Prostate gland (tissue), 2 donors: ENCODE measurements at places on chromosomes 3 and 15.
A peak's percentile ranks its signal among the peaks of the same experiment; 100 is the strongest.

GRCh38 chr15:40282147-40282868 is 556 bp downstream of the ANKRD63 start:
- peaks cover 12% of the 10 kb centered on the region for H3K27me3 ChIP-seq
- H3K4me1 ChIP-seq, result no peaks in the 10 kb centered on the region
- DNase-seq, result no peak
- H3K4me3 ChIP-seq, result peak overlapping the region; percentile 25
- H3K27ac ChIP-seq, result no peak overlapping the region

DNA sequence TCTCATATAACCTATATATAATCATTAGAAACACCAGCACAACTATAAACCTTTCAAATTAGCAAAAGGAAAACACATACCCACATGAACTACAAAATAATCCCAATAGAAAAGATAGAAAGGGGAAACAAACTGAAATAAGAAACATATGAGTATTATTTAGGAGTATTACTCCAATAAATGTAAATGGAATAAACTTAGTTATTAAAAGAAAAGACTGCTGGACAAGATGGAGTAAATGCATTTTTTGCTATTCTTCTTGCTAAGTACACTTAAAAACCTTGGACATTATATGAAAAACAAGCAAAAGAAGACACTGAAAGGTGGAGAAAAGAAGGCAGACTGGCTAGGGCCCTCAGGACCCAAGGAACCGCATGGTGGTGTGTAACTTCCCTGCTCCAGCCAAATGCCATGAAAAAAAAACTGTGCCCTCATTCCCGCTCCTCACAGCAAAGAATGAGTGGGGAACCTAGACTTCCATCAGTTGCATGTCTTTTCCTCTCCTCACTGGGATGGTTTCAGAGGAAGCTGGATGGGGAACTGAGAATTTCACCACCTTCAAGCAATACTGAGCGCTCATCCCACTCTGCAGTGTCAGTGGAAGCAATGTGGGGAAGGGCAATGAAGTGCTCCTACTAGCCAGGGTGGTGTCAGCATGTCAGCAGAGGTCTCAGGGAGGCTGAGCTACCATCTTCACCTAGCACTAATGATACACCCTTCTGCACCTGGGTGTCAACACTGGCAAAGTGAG is 43.7 kb upstream of the ADAMTS17 start:
- H3K4me3 ChIP-seq, result no peak overlapping the region
- no peaks in the 10 kb centered on the region for H3K4me1 ChIP-seq
- no peak for DNase-seq
- no peak overlapping the region for H3K27ac ChIP-seq
- H3K27me3 ChIP-seq, result no peaks in the 10 kb centered on the region
- H3K36me3 ChIP-seq, result no peaks in the 10 kb centered on the region

GRCh38 chr3:62755285-62755684 is 119.9 kb downstream of the CADPS start:
- H3K36me3 ChIP-seq, result no peaks in the 10 kb centered on the region
- no peak for DNase-seq

DNA sequence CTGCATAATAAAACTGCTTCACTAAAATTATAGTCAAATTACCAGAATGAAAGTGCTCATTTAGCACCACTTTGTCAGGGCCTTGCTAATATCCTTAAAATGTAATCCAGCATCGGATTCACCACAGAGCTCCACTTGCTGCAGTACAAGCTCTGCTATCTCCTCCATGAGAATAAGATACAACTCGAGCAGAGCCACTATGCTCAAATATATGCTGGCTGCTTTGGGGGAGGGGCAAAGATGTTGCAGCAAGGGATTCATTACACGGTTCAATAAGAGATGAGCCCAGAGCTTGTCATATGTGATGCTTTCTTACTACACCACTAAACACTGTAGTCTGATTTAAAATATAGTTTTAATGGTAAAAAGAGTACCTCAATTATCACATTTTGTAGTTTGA is 72.2 kb downstream of the DLG1 start:
- no peak for DNase-seq
- no peak overlapping the region for H3K4me3 ChIP-seq
- no peaks in the 10 kb centered on the region for H3K27me3 ChIP-seq
- H3K4me1 ChIP-seq, result no peaks in the 10 kb centered on the region
- H3K27ac ChIP-seq, result no peak overlapping the region
- no peaks in the 10 kb centered on the region for H3K36me3 ChIP-seq

DNA sequence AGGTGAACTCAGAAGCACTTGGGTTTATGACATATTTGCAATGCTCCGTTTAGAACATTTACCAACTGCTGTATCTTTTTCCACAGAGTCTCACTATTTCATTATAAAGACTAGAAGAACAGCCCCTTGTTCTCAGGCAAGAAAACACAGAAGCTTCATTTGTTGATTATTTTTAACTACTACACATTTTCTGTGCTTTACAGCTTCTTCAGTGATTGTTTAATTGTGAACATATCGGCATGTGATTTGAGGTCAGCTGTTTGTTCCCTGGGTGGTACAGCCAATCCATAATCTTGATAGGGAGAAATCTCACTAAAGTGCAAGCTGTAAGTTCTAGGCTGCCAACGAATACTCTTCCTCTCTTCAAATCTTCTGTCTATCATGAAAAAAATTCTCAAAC is 31.0 kb upstream of the DLG1 start:
- no peak for DNase-seq
- no peaks in the 10 kb centered on the region for H3K4me1 ChIP-seq
- no peaks in the 10 kb centered on the region for H3K36me3 ChIP-seq
- no peak overlapping the region for H3K27ac ChIP-seq

DNA sequence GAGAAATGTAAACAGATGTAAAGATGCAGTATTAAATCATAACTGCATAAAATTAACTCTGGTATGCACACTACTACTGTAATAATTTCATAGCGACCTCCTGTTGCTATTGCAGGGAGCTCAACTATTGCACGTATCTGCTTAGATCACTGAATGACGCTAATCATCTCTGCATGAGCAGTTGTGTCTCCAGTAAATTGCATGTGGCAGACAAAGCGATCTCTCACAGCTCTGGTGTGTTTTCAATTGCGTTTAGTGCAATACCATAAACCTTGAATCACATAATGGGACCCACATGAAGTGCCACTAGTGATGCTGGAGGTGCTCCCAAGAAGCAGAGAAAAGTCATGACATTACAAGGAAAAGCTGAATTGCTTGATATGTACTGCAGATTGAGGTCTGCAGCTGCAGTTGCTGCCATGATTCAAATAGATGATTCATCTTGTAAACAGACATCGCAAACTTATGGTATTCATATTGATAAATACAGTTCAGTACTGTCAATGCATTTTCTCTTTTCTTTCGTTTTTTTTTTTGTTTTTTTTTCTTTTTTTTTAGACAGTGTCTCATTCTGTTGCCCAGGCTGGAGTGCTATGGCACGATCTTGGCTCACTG is 30.2 kb upstream of the LCTL start:
- no peaks in the 10 kb centered on the region for H3K36me3 ChIP-seq
- no peaks in the 10 kb centered on the region for H3K4me1 ChIP-seq
- H3K27ac ChIP-seq, result no peak overlapping the region
- no peak for DNase-seq
- no peaks in the 10 kb centered on the region for H3K27me3 ChIP-seq

DNA sequence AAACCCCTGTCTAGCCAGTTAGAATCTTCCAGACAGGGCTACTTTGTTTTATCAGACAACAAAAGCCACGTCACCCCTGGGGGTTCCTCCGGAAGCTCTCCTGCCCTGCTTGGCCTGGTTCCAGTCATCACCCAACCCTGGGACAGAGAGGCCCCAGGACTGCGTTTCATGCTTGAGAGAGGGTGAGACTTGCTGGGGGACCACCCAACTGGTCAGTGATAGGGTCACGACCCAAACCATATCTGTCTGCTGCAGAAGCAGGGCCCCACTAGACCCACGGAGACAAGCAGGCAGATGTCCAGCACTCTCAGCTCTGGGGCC is 1.2 kb downstream of the NT5DC2 start:
- H3K4me1 ChIP-seq, result peaks cover 3% of the 10 kb centered on the region
- DNase-seq, result no peak
- H3K36me3 ChIP-seq, result no peaks in the 10 kb centered on the region
- H3K4me3 ChIP-seq, result peak overlapping the region; percentile 54
- H3K27ac ChIP-seq, result peak overlapping the region; percentile 74

- DNase-seq, result no peak
- no peaks in the 10 kb centered on the region for H3K27me3 ChIP-seq
- no peaks in the 10 kb centered on the region for H3K36me3 ChIP-seq
- no peak overlapping the region for H3K4me3 ChIP-seq
- no peak overlapping the region for H3K27ac ChIP-seq
Measured at GRCh38 chr3:59680919-59681318, 631.1 kb upstream of the CFAP20DC start.

DNA sequence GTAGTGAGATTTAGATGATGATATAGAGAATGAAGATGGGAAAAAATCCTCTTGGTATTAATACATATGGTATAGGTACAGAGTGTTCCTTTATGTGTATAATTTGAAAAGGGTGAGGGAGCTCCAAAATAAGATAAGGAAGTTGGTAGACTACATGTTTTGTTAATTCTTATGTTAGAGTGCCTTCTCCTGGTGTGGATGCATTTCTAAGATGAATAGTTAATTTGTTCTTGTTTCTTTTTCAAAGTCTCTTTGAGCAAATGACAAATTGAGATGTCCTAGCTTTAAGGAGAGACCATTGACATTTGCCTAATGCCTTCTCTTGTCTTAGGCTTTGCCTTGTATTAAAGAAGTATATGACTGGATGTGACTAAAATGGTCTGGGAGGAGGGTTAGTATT is 34.1 kb downstream of the AKAP13 start:
- no peak overlapping the region for H3K4me3 ChIP-seq
- no peaks in the 10 kb centered on the region for H3K4me1 ChIP-seq
- no peak overlapping the region for H3K27ac ChIP-seq
- H3K27me3 ChIP-seq, result no peaks in the 10 kb centered on the region
- DNase-seq, result no peak

GRCh38 chr3:110815008-110815583 is 256.5 kb upstream of the NECTIN3 start:
- no peak overlapping the region for H3K27ac ChIP-seq
- no peak for DNase-seq
- no peaks in the 10 kb centered on the region for H3K4me1 ChIP-seq
- no peaks in the 10 kb centered on the region for H3K36me3 ChIP-seq

DNA sequence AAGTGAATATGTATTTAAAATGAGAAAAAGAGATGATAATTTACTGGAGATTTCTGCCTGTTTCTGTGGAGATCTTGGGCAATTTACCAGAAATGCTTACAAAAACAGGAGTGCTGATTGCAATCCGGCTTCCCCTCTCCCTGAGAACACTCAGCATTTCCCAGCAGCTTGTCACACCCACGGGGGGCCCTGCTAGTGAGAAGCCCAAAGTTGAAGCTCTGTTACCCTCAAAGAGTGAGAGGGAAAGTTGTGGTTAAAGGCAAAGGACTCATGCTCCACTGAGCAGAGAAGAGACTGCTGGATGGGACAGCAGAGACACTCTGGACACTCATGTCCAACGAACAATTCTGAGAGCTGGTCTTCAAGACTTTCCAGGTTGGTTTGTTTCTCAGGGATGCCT is 2.9 kb downstream of the MCTP2 start:
- H3K4me1 ChIP-seq, result no peaks in the 10 kb centered on the region
- no peaks in the 10 kb centered on the region for H3K27me3 ChIP-seq

DNA sequence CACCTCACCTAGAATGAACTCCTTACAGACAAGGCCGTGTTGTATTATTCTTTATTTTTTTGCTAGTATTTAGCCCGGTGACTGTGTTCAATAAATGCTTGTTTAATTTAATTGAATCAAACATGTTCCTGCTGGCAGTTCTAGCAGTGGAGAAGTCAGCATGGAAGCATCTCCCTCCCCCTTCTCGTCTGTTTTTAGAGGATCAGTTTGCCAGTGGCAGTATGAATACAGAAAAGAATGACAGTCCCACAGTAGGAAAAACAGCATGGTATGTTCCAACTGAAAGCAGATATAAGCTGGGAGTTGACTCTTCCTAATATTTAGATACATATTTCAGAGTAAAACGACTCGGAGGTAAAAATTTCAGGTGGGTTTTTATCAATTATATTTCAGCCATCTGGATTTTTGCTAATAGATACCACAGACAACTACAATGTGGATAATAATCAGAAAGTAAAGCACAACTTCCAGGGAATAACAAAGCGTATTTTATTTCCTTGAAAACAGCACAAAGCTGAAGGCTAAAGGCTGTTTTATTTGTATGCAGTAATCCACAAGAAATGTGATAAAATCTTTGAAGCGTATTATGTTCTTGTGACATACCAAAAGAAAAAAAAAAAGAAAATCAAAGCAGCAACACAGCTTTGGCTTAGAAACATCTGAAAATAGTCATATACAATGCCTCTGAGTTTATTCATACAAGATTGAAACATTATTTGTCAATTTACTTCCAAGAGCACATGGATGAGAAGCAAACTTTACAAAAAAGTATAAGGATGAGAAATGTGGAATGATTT is 244.5 kb upstream of the KCNMB2 start:
- DNase-seq, result no peak
- no peaks in the 10 kb centered on the region for H3K4me1 ChIP-seq
- no peaks in the 10 kb centered on the region for H3K36me3 ChIP-seq

- no peaks in the 10 kb centered on the region for H3K4me1 ChIP-seq
- no peaks in the 10 kb centered on the region for H3K36me3 ChIP-seq
- no peak overlapping the region for H3K27ac ChIP-seq
- H3K27me3 ChIP-seq, result no peaks in the 10 kb centered on the region
Measured at GRCh38 chr3:14784087-14784681, 34.6 kb upstream of the FGD5 start.

DNA sequence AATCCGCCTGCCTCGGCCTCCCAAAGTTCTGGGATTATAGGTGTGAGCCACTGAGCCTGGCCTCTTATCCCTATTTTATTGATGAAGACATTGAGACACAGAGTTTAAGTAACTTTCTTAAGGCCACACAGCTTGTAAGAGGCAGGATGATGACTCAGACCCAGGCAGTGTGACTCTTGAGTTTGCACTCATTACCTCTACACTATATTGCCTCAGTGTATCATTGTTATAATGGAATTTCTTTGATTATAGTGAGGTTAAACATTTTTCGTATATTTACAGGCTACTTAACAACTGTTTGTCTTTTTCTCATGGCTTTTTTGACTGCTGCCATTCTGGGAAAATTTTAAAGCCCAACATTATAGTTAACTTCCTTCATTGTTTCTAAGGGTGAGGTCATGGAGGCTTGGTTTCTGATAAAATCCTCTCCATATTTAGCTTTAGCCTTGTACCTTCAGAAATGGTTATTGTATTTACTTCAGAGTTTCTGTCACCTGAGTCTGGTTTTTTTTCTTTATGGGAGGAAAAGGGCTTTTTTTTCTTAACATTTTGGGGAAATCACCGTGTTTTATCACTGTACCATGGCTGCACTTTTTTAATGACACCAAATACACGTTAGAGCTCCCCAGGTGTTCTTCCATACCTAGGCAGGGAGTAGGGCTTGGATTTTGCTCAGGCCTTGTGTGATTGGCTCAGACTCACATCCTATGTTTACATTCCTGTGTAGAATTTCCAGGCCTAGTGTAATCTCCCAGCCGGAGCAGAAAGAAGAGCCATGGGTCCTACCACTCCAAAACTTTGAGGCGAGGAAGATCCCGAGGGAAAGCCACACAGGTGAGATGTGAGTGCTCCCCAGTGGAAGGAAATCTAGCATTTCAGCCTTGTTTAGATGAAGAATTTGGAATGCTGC is 6.3 kb downstream of the ZNF774 start:
- no peaks in the 10 kb centered on the region for H3K36me3 ChIP-seq
- DNase-seq, result no peak
- no peak overlapping the region for H3K4me3 ChIP-seq
- no peaks in the 10 kb centered on the region for H3K4me1 ChIP-seq
- no peak overlapping the region for H3K27ac ChIP-seq
- no peaks in the 10 kb centered on the region for H3K27me3 ChIP-seq

- H3K36me3 ChIP-seq, result no peaks in the 10 kb centered on the region
- no peak overlapping the region for H3K4me3 ChIP-seq
- no peaks in the 10 kb centered on the region for H3K27me3 ChIP-seq
- H3K4me1 ChIP-seq, result no peaks in the 10 kb centered on the region
- no peak overlapping the region for H3K27ac ChIP-seq
Measured at GRCh38 chr15:70617076-70617910, 146.1 kb downstream of the UACA start.
